ENCODE measurements at places on chromosomes 3 and 15. TPM values are rescaled to one million over a fixed set of nuclear protein-coding genes. Genes with fewer than 3 reads are reported as not detected.

DNA sequence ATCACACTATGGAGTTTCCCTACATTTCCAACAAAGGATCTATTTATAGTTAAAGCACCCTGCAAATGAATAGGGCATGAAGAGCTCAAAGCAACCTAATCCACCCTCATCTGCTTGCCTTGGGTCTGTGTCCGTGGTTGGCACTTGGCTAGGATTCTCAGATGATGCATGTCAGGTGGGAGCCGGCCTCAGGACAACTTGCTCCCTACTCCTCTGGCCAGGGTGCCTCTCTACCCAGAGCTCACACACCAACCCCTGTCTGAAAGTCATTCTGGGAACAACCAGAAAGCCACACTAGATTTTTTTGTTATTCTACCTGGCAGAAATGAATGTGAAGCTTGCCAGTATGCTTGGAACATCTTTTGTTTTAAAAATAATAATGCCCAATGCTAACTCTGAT is 13.2 kb downstream of the ARHGEF3 start:
- DNase-seq = no peak

DNA sequence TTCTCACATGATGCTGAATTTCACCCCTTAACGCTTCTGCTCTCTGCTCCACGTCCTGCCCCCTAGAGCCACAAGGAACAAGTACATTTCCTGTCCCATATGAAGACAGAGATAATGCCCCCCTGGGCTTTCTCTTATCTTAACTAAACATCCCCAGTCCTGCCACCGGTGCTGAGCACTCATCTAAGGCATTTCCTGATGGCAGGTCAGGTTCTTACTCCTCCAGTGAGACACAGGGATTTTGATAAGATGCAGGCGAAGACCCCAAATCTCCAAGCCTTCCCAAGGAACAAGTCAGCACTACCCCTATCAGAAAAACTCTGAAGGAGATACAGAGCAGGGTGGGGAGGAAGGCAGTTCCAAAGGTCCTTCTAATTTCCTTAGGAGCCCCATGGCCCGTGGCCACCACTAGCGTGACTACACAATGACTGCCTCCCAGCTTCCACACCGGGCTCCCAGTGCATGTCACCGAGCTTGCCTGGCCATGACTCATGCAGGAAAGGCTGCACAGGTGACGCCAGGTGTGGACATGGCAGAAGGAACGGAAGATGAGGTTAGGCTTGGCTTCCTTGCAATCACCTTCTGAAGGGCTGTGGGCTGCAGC is 152.9 kb downstream of the XXYLT1 start:
- DNase-seq = peak; percentile 87

DNA sequence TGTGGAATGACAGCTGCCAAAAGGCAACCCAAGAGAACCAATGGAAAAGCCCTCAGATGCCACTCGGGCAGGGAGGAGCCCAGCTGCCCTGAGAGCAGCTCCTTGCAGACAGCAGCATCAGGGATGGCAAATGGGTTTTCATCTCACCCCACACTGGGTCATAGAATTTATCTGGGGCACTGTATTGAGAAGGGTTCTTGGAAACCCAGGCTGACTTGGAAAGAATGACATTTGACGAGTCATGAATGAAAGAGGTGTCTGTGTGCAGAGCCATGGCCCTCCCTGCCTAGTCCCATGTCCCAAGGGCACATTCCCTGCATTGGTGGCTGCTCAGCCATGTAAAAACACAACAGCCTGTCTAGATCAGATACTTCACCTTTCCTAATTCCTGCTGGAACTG is 157.9 kb upstream of the BHLHE40 start:
- no peak for DNase-seq

Gene VIPR1
- total RNA-seq = 31.7 TPM

GRCh38 chr3:106013971-106014370 is 145.2 kb upstream of the CBLB start:
- peak; percentile 68 for DNase-seq

DNA sequence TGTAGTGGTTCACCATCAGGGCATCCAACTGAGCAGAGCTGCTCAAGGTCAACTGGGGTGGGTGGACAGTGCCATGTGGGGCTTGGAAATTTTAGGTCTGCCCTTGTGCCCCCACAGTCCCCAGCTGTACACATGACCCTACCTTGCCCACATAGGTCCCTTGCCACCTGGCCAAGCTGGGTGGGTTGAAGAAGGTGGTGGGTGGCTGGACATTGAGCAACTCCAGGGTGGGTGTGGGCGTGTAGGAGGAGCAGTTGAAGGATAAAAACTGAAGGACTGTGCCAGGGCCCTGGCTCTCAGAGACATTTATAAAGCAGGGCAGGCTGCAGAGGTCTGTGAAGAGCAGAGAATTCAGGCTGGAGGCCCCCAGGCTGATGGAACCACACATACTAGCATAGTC is 568 bp downstream of the CDHR4 start:
- DNase-seq = no peak

DNA sequence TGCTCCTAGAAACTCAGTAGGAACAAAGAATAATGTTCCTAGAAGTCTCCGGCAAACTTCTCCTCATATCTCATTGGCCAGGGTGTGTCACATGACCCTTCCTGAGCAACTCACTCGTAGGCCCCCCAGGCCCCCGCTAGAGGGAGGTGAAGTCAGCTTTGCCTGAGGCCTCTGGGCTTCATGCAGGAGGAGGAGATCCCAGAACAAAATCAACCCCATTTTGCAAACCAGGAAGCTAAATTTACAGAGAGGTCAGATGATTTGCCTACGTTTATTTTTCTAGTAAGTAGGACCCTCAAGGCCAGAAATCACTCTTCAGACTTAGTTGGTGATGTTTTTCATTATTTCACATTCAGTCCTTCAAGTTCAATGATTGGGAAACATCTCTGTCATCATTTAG is 99.1 kb downstream of the SSR3 start:
- DNase-seq = peak; percentile 17

GRCh38 chr15:73127302-73127936 is 75.2 kb downstream of the NEO1 start:
- peak; percentile 14 for DNase-seq

DNA sequence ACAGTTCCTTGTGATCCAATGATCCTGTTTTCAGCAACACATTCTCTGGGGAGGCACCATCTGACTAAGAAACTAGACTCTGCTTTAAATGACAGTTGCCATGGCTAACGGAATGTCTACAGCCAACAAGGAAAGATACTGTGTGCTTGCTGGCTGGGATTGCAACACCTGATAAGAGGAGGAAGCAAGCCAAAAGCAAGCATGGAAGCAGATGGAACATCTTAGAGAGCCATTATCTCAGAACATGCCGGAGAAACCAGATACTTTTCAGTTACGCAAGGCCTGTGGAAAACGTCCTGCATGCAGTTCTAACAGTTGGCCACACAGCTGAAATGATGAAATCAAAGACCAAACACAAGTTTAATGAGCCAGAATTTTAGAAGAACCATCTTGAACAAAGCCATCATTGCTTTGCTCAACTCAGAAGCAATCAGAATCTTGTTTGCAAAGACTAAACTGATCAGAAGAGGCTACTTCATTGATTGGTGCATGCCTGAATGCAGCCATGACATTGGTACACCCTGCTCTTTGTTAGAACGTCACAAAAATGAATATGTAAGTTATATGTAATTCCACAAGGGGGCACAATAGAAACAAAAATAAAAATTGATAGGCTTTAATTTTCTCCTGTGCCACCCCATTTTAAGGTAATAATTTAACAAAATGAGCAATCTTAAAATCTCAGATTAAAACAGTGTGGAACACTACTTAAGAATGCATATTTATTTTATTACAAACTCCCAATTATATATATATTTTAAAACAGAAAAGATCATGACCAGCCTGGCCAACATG is 50.8 kb downstream of the GXYLT2 start:
- peak; percentile 39 for DNase-seq

- no peak for DNase-seq
Measured at GRCh38 chr15:80061582-80061981, 2.1 kb downstream of the ZFAND6 start.

Gene SFMBT1
- 18.3 TPM for total RNA-seq

DNA sequence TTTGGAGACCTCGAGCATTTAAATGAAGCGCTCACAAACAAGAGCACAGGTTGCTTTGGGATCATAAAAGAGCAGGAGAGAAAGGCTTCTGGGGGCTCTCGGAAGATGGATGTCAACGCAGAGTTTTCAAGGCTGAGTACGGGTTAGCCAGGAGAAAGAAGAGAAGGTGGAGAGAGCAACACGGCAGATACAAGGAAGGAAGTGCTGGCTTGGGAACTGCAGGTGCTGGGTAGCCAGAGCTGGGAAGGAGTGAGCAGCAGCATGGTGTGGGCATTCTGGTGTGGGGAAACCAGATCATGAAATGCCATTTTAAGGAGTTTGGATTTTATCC is 580 bp upstream of the RUBCN start:
- no peak for DNase-seq

DNA sequence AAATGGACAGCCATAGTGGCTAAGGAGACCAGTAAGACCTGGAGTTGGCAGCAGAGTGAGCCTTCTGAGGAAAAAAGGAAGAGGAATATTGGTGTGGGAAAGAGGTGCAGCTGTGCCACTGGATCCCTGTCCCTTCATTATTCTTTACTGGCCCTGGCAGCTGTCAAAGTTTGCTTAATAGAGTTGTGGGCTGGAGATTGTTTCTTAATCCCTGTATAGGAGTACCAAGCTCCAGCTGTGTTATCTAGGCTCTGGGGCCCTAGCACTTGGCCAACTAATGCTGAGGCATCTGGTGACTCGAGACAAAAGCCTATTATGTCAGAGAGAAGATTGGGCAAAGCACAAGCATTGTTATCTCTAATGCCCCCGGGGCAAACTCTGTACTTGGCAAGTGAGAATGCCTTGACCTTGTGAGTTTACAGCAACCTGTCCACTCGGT is 61.4 kb downstream of the ZNF609 start:
- peak; percentile 80 for DNase-seq

Gene SAMD7
- total RNA-seq = not detected

Gene TMEM212
- total RNA-seq = not detected

DNA sequence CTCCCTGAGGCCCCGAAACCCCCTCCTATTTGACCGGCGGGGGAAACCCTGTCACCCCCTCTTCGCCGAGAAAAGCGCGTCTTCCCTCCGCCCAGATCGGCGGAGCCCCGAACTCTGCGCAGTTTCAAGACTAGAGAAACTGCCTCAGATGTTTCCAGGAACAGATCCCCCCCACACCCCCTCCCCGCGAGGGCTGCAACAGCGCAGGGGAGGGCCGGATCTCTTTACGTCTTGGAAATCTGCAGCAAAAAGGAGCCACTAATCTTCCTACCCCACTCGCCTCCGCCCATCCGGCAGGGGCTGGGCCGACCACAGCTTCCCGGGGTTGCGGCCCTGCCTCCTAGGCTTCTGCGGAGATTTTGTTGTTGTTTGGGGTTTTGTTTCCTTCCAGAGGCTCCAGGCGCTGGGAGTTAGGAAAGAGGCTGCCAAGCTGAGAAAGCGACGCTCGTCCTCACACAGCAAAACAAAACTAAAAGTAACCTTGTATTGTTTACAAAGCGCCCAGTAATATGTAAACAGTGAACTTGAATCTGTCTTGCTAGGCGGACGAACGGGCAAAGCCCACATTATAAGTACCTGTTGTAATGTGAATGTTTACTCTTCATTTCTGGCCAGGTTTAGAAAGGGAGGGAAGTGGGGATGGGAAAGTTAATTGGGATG is 2.2 kb downstream of the FOXB1 start:
- peak; percentile 71 for DNase-seq

DNA sequence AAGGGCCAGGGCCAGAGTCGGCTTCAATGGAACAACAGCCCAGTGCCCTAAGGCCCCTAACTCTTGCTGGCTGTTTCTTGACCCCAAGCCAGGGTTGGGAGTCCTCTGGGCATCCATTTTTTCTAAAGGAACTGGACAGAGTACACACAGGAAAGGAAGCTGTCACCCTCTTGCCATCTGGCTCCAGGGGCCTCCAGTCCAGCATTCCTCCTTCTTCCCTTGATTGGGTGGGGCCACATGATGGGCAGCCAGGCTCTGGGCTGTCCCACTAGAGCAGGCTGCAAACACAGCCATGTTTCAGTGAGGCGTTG is 1.6 kb upstream of the GRAMD2A start:
- DNase-seq = no peak

DNA sequence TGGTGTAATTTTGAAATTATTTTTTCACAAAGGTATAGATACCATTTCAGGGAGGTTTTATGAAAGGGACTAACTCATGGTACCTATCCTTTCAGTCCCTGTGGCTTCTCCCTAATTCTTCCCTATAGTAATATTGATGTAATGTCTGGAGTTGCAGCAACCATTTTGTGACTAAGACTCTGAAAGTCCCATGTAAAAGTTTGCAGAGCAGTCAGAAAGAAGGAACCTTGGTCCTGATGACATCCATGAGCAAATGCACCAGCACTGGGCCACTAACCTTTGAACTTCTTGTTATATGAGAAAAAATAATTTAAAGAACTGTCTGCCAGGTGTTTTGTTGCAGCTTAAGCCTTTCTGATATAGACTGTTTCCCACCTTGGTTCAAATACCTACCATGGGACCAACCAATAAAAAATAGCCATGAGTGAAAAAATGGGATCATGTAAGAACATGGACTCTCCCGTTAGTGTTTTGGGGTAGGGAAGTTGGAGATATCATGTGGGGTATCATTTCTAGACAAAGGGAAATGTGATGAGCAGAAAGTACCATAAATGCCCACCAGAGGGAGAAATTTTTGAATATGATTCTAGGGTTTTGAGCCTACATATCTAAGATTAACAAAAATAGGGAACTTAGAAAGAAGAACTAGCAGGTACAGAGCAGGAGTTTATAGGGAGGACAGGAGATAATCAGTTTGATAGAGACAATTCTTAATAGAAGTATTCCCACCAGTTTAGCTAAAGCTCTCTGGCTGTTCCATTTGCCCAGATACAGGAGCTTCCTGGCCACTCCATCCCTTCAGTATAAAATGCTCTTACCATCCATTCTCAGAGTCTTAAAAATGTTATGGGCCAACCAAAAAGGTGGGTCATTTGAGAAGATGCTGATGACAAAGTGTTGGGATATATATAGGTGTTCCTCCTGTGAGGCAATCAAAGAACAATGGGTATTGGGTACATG is 3.4 kb upstream of the CPOX start:
- DNase-seq = no peak

DNA sequence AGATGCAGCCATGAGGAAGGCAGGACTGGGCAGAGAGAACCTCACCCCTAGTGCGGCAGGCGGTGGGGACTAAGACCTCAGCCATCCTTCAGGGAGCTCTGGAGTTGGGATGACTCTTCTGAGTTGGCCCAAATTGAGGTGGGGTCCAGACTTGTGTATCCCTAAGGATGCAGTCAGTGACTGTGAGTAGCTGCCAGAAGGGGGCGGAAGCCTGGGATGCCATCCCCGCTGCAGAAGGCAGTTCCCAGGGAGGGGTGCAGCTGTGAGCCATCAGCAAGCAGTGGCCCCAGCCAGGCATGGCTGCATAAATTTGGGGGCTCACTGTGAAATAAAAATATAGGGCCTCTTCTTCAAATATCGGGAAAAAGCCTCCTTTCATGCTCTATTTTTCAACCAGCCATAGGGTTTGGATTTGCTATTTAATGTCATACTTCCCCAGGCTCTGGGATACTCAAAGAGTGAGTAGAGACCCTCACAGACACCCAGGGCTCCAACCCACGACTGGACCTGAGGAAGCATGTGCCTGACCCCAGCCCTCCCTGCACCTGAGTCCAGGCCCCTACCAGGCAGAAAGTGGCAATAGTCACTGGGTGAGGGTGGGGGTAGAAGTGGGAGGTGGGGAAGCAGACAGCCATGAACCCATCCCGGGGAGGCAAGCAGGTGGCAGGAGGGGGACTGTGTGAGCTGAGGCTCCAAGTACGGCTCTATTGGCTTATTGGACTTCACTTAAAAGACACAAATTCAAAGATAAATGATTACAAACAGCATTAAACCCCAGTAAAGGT is 30.5 kb downstream of the GRK7 start:
- DNase-seq = no peak

GRCh38 chr3:141648055-141648910 is 89.8 kb upstream of the RNF7 start:
- no peak for DNase-seq

Gene MASP1
- total RNA-seq = not detected

Gene GOLGA8N
- total RNA-seq = 0.23 TPM

Gene SLCO3A1
- 2.9 TPM for total RNA-seq

Measured in Daoy (cell line).